ENCODE measurements at places on chromosomes 11 and 22. TPM values are rescaled to one million over a fixed set of nuclear protein-coding genes. Genes with fewer than 3 reads are reported as not detected.

- DNase-seq, result peak; percentile 55
Measured at GRCh38 chr11:64141081-64141783, 24.7 kb downstream of the MACROD1 start.

SERHL2 gene
- 0.27 TPM for total RNA-seq

DNA sequence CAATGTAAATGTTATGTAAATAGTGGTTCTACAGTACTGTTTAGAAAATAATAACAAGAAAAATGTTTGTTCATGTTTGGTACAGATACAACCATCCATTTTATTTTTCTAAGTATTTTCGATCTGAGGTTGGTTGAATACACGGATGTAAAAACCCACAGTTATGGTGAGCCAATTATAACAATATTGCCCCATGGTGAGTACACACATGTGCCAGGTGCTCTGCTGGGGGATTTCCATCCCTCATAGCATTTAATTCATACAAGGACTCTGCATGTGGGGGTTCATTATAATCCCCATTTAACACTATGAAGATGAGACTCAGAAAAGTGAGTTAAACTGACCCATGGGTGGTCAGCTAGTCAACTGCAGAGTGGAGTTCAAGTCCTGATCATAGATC lies 23.3 kb upstream of the TTC28 start:
- DNase-seq, result no peak

DNA sequence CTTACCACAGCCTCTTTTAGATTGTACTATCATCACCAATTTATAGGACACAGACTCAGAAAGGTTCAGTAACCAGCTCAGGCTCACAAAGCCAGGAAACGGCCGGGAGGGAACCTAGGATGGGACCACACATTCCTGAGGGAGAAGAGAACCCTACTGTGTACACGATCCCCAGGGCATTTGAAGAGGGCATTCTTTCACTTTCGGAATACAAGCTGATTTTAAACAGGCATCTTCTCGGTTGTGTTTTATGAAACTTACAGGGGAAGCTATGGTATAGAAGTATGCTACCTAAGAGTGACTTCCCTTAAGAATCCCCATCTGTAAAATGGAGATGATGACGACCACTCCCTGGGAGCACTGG lies 19.0 kb downstream of the SMCO4 start:
- no peak for DNase-seq

TMEM126B gene
- total RNA-seq, result 53.1 TPM

TMPRSS5 gene
- total RNA-seq, result 0.07 TPM

DNA sequence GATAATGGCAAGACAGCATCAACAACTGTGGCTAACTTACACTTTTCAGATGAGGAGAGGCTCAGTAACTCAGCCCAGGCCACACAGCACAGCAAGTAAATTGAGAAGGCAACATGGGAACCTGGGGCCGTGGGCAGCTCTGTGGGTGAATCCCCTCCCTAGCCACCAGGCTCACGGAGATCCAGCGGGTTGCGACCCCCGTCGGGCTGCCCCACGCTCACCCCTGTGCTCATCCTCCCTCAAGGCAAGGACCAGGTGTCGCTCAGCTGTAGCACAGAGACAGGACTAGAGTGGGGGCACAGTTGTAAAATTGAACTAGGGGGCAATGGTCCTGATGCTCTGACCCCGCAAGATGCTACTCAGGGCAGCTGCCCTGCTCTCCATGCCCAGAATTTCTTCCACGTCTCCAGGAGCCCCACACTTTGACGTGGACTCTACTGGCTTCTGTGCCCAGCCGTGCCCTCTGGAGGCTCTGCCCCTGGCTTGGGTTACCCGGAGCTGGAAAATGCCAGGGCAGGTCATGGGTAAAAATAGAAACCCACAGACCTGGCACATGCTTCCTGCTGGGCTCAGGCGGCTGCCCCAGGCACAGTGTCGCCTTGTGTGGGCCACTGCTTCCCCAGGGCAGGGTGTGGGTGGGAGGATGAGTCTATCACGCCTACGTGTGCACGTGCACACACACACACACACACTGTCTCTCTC lies 9.0 kb downstream of the TUBA8 start:
- no peak for DNase-seq

All from kidney epithelial cell (primary cell).